ENCODE measurements at places on chromosomes 7 and 10.

DNA sequence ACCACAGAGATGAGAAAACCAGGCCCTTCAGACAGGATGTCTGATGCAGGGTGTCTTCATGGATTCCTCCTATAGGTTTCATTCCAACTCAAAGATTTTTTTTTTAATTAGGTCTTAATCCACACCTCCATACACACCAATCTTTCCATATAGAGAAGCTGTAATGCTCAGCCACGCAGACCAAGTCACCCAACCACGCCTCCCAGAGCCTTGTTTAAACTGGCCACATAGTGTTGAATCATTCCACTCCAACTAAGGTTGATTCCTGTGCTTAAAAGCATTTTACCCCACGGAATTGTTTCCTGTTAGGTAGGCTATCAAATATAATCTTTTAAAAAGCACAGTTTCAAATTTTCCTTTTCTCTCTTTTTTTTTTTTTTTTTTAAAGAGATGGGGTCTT lies 153.6 kb downstream of the TYW1B start:
- DNase-seq: no peak

- no peak for DNase-seq
These were observed 1198.6 kb downstream of the GATA3 start for GRCh38 chr10:9253121-9253520.

- no peak for DNase-seq
These were observed 47.5 kb downstream of the DNAJB6 start for GRCh38 chr7:157384301-157384700.

DNA sequence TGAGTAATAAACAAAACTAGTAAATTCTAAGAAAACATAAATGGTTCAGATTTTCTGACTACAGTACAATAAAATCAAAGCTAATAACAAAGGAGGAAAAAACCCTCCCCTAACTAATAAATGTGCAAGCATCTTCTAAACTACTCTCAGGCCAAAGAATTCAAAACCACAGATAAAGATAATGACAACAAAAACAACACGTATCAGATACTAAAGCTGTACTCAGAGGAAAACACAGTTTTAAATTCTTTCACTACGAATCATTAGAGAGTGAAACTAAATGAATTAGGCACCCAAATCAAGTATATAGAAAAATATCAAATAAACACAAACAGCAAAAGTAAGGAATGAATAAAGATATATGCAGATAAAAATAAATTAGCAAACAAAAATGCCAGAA lies 200.9 kb downstream of the TEX36 start:
- DNase-seq: no peak

DNA sequence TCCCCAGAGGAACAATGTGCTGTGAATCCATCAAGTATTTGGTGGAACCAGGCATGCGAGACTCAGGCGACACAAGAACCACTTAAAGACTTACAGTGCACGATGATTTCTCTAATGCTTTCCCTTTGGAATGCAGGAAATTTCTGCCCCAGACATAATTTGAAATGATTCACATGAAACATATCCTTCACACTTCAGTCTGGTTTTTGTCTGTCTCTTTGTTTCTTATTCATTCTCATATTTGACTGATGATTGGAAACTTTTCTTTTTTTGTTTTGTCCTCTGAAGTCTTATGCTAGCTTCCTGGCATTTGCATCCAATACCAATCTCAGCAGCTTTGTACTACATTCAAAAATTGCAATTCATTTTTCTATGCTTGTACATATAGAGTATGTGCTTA lies 502.8 kb downstream of the PHTF2 start:
- DNase-seq: no peak

GRCh38 chr10:47033081-47033480 lies 121.9 kb downstream of the PTPN20 start:
- DNase-seq: no peak

- DNase-seq: no peak
These were observed 139.5 kb upstream of the GRM3 start for GRCh38 chr7:86504229-86504628.

DNA sequence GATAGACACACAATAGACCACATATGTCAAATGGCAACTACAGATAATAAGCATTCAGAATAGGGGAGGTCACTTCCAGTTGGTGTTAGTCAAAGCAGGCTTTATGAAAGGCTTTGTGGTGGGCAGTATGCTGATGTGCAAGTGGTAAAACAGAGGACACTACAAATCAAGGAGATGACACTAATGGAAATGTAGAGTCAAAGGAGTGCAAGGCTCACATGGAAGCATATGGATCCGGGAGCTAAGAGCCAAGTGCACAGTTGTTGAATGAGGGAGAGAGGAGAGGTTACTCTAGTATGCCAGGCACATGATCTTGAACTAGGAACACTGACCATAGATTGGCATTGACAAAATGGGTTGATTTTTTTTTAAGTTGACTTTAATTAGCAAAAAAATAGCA lies 62.7 kb downstream of the GRM3 start:
- no peak for DNase-seq

DNA sequence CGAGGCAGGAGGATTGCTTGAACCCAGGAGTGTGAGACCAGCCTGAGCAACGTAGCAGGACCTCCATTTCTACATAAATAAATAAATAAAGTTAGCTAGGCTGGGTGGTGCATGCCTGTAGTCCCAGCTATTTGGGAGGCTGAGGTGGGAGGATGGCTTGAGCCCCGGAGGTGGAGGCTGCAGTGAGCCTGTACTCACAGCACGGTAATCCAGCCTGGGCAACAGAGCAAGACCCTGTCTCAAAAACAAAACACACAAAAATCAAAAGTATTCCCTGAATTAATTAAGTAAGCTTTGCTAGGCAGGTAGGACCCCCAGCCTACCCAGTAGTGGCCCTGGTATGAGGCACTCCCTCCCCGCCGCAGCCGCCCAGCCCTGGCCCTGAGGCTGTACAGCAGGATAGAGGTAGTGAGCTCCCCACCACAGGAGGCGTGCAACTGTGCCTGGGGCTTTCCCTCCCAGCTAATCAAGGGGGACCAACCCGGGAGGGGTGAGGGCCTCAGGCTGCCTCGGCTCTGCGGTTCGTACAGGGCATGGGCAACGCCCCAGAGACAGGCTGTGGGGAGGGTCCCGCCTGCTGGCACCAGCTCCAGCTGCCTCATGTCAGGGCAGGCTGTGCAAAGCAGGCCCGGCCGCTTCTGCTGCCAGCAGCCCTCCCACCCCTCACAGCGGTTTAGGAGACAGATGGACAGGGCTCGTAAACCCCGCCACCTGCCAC lies 1.0 kb upstream of the CYP2W1 start:
- no peak for DNase-seq

DNA sequence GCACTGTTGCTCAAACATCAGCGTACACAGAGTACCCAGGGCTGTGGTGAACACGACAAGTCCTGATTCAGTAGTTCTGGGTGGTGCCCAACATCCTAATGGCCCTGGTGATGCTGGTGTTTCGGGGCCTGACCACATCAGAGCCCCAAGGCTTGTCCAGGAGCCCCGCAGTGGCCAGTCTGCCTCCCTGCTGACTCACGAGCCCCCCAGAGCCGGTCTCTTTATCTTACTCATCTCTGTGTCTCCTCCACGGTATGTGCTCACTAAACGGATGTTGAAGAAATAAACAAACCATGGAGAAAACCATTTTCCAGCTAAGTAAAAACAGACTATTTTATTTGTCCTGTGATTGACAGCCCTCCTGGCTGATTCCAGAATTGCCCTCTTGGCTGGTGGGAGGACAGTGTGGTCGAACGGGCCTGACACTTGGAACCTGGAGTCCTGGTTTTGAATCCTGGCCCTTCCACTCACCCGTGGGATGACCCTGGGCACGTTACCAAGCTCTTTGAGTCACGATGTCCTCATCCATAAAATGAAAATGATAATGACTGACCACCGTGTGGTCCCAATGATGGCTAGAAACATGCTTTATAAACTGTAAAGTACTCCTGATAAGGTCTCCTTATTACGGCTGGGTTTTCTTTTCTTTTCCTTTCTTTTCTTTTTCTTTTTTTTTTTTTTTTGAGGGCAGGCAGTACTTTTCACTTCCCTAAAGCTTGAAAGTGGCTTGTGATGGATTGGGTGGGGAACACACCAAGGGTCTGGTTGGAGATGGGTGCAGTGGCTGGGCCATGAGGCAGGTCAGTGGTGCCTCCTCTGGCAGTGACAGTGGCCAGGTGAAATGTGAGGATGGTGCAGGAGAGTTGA lies 5.7 kb downstream of the HIP1 start:
- no peak for DNase-seq

GRCh38 chr7:130890176-130891020 lies 156.4 kb upstream of the KLF14 start:
- DNase-seq: no peak

DNA sequence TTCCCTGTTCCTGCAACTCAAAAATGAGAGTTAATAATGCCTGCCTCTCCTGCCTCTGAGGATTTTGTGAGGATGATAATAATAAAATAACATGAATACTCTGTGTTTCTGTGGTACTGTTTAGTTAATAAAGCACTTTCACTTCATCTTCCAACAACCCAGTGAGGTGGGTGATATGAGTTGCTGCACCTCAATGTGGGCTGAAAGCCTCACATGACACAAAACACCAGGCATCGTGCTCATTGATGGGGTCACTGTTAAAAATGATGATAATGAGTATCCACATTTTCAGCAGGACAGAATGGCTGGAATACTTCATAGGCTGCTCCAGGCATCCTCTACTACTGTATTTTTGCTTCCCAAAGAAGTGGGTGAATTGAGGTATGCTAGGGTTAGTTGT lies 222.8 kb upstream of the NRP1 start:
- DNase-seq: no peak

DNA sequence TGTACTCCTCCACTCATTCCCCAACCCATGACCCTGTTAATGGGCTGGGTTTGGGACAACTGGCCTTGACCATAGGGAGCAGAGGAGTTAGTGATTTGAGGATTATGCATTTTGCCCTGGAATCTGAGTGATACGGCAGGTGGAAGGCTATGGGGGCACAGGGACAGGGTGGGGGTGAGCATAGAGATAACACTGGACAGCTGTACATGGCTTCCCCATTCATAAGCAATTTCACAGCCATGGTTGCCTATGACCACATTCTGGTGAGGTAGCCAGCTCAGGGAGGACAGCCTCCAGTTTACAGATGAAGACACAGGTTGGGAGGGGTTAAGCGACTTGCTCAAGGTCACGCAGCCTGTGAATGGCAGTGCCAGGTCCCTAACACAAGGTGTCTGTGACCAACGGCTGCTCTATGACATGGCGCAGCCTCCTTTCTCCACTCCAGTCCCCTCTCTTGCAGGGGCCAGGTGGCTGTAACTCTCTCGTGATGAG lies 319.5 kb downstream of the PLXNA4 start:
- DNase-seq: no peak

GRCh38 chr10:64486149-64486548 lies 964.9 kb downstream of the REEP3 start:
- no peak for DNase-seq

DNA sequence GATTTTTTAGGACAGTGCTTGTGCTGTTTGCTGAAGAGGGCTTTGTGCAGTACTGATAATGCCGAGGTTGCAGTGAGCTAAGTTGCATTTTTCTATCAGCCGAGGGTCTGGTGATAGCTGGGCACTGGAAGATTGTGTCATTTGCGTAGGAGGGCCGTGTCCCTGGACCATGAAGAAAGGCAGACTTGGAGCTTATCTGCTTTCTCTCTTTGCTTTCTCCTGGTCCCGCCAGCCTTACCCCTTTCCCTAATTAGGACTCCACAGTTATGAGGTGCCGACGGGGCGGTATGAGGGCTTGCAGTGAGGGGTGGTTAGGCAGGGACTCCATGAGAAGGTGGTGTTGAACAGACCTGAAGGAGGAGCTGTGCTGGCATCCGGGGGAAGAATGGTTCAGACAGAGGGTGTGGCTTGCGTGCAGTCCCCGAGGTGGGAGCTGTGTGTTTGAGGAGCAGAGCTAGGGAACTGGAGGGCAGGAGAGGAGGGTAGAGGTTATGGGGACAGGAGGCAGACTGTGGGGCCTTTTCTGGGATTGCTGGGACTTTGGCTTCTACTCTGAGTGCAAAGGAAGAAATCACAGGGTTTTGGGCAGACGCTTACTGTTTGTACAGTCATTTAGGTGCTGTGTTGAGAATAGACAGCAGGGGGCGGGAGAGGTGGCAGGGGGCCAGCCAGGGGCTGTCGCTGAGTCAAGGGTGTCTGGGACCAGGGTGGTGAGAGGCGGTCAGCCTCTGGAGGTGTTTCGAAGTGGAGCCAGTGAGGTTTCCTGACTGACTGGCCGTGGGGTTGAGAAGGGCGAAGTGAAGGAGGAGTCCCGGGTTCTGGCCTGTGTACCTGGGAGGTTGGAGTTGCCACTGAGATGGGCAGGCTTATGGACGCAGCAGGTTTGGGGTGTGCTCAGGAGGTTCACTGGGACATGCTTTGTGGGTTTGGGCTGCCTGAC lies 43.4 kb downstream of the PRF1 start:
- peak; percentile 54 for DNase-seq

GRCh38 chr10:110530131-110530831 lies 32.6 kb downstream of the DUSP5 start:
- DNase-seq: no peak
